Nucleus accumbens (tissue), 56 donors: ENCODE measurements at places on chromosomes 5 and 9.
A peak's percentile ranks its signal among the peaks of the same experiment; 100 is the strongest.

DNA sequence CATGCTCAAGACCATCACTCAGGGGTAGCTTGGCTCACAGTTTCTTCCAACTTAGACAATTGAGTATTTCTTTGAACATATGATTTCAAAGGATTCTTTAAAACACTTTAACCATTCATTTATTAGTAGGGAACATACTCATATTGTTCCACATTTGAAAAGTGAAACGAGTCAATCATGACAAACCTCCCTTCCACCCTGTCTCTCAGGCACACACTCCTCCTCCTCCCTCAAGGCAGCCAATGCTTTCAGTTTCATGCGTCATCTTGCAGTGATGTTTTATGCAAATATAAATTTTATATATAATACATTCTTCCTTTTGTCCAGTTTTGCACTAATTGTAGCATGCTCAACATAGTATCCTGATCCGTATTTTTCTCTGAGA is 126.0 kb upstream of the BOD1 start:
- DNase-seq = no peak

GRCh38 chr9:39587844-39588499 is 232.5 kb downstream of the SPATA31A1 start:
- no peak for DNase-seq

GRCh38 chr9:26551971-26552370 is 340.6 kb downstream of the CAAP1 start:
- no peak for DNase-seq

GRCh38 chr5:54093081-54093492 is 217.3 kb downstream of the ARL15 start:
- DNase-seq = no peak

- no peak for DNase-seq
These were observed 147.4 kb upstream of the LRRTM2 start for GRCh38 chr5:139022528-139022927.

DNA sequence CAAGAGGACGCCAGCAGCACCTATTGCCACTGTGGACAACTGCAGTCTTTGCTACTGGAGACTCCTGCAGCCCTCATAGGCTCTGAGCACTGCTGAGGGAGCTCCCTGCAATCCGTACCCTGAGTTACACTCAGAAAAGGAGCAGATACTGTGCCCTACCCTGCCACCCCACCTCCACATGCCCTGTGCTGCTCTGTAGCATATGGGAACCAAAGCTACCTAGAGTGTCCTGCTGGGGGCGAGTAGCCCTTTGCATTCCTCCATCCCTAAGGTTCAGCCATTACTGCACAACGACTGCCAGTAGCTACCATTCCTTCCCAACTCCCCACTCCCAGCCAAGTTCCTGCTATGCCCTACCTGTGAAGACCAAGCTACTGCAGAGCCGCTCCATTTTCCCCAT is 90.2 kb upstream of the SNCAIP start:
- DNase-seq = no peak

DNA sequence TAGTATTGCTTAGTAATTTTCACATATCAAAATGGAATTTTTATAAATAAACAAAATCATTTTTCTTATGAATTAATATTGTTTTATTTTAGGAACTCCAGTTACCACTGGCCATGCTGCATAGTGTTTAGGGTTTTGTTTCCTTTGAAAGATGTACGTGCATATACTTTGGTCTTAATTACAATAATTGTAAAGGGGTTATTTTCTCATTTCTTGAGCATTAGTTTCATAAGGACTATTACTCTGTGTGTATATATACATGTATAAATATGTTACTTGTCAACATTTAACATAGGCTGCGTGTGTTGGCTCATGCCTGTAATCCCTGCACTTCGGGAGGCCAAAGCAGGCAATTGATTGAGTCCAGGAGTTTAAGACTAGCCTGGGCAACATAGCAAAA is 21.6 kb downstream of the ACO1 start:
- no peak for DNase-seq

DNA sequence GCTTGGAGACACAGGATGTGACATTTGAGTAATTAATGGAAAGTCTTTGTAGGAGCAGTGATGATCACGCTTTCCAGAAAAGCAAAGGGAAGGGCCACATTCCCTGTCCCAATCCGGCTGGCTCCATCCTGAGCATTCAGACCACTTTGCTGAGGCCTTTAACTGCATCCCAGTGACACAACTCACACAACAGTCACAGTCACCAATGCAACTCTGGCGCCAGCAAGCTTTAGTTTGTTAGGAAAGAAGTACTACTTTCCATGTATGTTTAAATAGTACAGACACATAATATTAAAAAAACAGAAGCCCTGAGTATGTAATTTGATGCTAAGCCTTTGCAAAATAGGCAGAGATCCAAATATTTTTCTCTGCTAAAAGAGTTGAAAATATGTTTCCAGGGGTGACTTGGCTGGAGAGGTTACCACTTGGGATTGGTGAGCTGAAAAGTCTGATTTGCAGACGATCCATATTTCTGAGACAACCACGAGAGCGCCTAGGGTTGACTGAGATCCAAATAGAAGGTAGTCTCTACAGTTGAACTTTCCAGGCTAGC is 31.7 kb upstream of the GAS1 start:
- DNase-seq = no peak

GRCh38 chr9:114405294-114406034 is 17.7 kb upstream of the AKNA start:
- peak; percentile 41 for DNase-seq

- no peak for DNase-seq
These were observed 87.1 kb upstream of the SAP30L start for GRCh38 chr5:154358516-154359220.
